ENCODE measurements at places on chromosomes 2 and 18. TPM values are rescaled to one million over a fixed set of nuclear protein-coding genes. Genes with fewer than 3 reads are reported as not detected.

Gene LIMS3
- not detected for total RNA-seq

Gene DUSP19
- total RNA-seq = 1.0 TPM

Gene VAMP5
- total RNA-seq = not detected

Gene PLB1
- 2.6 TPM for total RNA-seq

Gene FAM124B
- 0.05 TPM for total RNA-seq

Gene PSMG2
- total RNA-seq = 66.7 TPM

Measured in A549 treated with dexamethasone at 1 μM for 4 hours (cell line).